ENCODE measurements at places on chromosomes 6 and 20. TPM values are rescaled to one million over a fixed set of nuclear protein-coding genes. Genes with fewer than 3 reads are reported as not detected.

Gene SIRPA
- total RNA-seq: 30.1 TPM

Gene MCCD1
- total RNA-seq: not detected

DNA sequence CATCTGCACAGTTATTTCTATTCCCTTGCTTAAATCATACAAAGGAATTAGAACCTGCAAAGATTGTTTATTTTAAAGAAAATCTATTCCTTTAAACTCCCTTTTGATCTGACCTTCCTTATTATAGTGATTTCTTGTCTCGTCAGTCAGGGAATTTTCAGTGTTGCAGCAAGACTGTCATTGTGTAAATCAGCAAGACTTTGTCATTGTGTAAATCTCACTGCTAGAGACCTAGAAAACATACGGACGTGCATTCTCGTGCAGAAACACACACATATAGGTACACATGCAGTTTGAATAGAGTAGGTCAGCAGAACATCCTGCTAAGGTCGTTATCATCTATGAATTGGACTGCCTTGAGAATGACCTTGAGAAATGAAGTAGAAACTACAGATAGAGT, 6.2 kb upstream of the SGK1 start:
- H3K27me3 ChIP-seq: no peaks in the 10 kb centered on the region
- no peaks in the 10 kb centered on the region for H3K36me3 ChIP-seq
- no peak overlapping the region for H3K27ac ChIP-seq
- DNase-seq: no peak
- H3K4me3 ChIP-seq: no peak overlapping the region

DNA sequence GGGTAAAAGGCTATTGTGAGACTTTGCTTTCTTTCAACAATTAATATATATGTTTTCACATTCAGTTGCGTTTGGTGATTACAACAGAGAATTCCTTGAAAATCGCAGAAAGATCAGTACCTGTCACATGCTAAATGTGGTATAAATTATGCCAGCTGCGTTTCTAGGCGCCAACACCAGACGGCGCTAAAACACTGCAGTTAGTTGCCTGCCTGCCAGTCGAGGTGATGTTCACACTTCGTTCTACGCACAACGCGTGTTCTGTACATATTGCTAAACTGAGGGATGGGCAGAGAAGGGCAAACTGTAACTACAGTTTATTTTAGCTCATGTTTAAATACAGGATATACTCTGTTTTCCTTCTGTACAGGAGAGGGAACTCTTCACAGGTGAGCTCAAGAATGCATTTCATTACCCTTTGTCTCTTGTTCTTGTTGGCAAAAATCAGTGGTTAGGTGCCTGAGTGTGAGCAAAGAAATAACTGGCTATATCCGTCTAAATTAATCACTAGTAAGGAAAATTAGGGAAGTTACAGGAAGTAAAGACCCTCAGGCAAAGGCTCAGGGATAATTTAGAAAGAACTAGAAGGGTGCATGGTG, 100.1 kb upstream of the RGS17 start:
- H3K27ac ChIP-seq: no peak overlapping the region
- no peak overlapping the region for H3K4me3 ChIP-seq
- H3K36me3 ChIP-seq: no peaks in the 10 kb centered on the region
- no peaks in the 10 kb centered on the region for H3K4me1 ChIP-seq
- peak; percentile 29 for DNase-seq
- H3K27me3 ChIP-seq: no peaks in the 10 kb centered on the region

Gene HCK
- 1.9 TPM for total RNA-seq

DNA sequence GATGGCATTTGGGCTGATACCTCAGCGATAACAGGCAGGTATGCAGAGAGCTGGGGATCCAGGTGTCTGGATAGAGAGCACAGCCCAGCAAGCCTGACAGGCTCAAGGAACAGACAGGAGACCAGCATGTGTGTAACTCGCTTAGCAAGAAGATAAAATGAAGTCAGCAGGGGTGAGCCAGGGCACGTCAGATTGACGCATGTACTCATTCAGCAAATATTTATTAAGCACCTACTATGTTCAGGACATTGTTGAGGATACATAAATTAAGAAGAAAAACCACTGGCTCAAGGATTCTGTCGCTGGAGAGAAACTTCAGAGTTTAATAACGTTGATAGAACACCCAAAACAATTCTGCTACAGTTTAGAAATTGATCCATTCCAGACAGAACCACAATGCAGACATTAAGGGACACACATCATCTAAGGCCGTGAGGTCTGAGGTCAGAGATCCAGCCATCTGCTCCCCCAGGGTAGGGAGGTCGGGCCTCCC, 1.0 kb upstream of the DUSP22 start:
- H3K27me3 ChIP-seq: no peaks in the 10 kb centered on the region
- H3K27ac ChIP-seq: peak overlapping the region; percentile 94
- H3K4me3 ChIP-seq: peak overlapping the region; percentile 84
- no peak for DNase-seq
